ENCODE measurements at places on chromosomes 3 and 15. TPM values are rescaled to one million over a fixed set of nuclear protein-coding genes. Genes with fewer than 3 reads are reported as not detected.

ALG3 gene
- 16.7 TPM for total RNA-seq

NR2E3 gene
- not detected for total RNA-seq

TRAT1 gene
- total RNA-seq, result 0.31 TPM

C3orf49 gene
- not detected for total RNA-seq

SYNM gene
- total RNA-seq, result 33.7 TPM

PRR23B gene
- total RNA-seq, result not detected
